ENCODE measurements at places on chromosomes 7 and 10.

DNA sequence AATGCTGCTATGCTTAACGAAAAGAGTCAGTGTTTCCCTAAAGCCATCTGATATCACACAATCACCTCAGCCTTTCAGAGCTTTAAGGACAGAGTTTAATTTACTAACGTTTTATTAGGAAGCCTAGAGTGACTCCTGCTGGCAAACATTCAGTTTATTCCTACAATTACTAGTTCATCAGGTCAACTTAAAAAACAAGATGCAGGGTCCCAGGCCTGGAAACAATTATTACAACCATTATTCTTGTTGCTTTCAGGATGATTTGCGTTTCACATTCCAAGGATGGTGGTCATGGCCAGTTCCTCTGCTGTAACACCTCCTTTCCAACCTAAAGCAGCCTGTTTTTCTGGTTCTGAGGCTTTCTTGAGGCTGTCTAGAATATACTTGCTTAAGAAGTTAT lies 1.5 kb upstream of the FAM53B start:
- peak; percentile 7 for DNase-seq

DNA sequence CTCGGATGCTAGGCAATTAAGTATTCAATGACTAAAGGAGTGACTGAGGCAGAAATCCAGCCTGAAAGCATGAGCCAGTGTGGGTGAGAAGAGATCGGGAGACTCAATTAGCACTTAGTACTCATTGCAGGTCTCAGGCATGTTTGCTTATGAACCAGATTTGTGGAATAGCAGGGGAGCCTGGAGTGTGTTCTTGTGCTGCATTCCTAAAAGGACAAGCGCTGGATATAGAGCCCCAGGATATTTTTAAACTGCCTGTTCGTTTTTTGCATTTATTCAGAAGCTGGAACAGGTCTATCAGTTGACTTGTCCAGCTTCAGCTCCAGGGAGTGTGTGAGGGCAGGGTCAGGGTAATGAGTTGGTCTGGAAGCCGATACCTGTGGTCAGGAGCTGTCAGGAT lies 120.3 kb downstream of the BMPER start:
- no peak for DNase-seq

- no peak for DNase-seq
These were observed 394.5 kb downstream of the SEMA3D start for GRCh38 chr7:84792231-84792893.

GRCh38 chr10:63930584-63930983 lies 409.4 kb downstream of the REEP3 start:
- DNase-seq = no peak

DNA sequence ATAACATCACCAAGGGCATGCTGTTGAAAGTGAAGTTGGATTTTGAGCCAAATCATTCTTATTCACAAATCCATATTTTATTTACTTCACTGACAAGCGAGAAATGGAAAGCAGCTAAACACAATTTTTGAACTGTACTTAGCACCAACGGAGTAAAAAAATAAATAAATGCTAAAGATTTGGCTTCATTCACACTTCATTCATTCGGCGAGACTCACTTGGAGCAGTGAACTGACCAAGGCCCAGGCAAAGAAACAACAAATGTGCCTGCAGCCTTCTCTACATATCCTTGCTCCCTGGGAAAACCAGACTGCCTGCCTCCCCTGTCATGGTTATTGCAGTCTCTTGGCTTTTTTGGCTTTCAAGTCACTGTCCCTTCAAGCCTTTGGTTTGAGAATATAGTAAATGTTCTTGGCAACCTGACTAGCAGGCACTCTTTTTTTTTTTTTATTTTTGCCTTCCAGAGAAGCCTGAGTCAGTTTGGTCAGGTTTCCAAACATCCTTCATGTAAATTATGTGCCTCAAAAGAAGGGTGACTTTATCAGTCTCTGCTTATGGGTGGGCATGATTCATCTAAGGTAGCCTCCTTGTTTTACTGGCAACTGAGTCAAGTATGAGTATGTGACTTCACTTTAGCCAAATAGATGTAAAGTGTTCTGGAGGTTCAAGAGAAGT lies 177.6 kb upstream of the MEOX2 start:
- no peak for DNase-seq

- no peak for DNase-seq
These were observed 393.6 kb upstream of the STEAP1 start for GRCh38 chr7:89760690-89761089.

All from GDM1 (cell line).